ENCODE measurements at places on chromosomes 7 and 10.

DNA sequence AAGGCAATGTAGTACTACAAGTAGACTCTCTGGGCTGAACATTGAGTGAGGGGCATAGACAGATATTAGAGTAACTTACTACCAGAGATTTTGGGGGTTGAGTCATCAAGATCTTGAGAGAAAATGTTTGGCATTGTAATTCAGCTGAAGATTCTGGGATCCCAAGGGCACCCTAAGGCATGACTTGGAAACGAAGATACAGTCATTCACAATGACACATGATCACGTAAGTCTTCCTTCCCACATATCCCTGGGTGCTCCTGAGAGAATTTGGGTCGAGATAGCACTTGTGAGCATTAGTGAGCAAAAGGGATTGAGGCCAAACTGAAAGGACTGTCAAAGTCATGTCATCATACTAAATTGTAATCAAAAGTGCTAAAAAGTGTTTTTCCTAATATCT is 192.5 kb upstream of the PCLO start:
- DNase-seq: no peak

- DNase-seq: no peak
These were observed 64.3 kb downstream of the AP3M1 start for GRCh38 chr10:74086317-74086716.

DNA sequence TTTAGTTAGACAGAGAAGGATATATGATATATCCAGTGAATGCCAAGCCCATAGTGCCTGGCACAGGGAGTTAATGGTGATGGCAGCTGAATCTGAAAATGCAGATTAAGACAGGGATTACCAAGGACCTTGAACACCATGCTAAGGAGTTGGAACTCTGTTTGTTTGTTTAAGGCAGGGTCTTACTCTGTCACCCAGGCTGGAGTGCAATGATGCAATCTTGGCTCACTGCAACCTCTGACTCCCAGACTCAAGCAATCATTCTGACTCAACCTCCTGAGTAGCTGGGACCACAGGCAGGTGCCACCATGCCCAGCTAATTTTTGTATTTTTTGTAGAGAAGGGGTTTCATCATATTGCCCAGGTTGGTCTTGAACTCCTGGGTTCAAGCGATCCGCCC is 1.6 kb downstream of the AKR1D1 start:
- DNase-seq: no peak

- no peak for DNase-seq
These were observed 631.9 kb upstream of the FOXK1 start for GRCh38 chr7:4050126-4050660.

DNA sequence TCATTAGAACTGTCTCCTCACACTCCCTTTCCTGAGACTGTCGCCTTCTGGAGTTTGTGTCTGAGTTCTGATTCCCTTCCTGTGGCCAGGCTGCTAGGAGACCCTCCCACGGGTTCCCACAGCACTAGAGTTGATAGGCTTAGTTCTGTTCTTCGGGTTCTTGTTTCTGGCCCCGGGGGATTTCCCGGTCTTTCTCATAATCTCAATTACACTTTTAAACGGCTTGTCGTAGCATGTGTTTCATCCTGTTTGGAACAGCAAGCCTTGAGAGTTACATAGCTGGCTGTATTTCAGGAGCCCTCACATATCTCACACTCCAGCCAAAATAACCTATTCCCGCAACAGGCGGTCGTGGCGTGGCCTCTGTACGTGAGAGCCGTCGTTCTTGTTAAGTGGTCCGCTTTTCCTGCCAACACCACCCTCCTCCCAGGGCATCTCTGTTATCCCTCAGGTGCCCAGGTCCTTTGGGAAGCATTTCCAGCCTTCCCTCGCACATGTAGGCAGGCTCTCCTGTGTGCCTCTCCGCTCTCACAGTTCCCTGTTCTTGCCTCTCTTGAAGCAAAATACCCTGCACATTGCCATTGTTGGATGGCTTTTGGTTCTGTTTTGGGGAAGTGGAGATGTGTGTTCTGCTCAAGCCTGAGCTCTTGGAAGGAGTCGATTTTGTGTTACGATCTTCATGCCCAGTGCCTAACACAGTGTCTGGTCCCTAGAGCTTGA is 46.0 kb downstream of the CDC123 start:
- DNase-seq: peak; percentile 68

DNA sequence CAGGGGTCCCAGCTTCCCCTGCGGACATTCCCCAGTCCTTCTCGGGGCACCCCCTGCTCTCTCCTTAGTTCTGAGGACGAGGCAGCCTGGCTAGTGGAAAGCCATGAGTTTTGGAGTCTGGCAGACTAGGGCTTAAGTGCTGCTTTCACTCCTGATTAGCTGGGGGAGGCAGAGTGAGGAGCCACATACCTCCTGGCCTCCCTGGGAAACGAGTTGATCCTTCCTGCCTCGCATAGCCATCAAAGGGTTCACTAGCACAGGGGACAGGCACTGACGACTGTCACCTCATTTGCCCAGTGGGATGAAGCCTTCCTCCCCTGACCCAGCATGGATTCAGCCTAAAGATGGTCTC is 402.5 kb downstream of the RPS24 start:
- no peak for DNase-seq

DNA sequence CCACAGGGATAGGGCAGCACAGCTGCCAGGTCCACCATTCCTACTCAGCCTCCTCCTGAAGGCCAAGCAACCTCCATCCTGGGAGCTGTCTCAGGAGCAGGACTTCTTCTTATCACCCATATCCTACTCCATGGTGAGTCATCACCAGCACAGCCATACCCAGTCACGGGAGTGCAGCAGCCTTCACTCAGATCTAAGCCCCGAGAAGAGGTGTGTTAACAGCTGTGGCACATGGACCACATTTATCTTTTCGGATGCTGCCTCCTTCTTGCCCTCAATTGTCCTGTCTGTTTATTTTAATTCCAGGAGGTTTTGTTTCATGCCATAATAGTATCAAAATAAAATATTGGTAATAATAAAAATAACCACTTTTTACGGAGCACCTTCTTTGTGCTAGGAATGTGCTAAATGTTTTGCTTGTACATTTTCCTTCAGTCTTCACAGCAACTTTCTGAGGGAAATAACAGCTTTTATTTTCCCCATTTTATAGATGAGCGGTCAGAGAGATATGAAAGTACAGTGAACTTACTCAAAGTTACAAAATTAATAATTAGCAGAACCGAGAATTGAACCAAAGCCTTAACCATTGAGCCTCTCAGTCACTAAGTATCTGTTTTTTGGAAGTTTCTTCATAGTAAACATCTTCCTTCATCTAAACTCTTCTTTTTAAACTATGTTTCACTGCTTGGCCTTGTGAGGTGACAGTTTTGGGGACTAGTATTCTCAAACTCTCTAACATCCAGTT is 2.5 kb upstream of the KEL start:
- DNase-seq: no peak

GRCh38 chr10:13347500-13348156 is 465 bp downstream of the SEPHS1 start:
- peak; percentile 93 for DNase-seq

DNA sequence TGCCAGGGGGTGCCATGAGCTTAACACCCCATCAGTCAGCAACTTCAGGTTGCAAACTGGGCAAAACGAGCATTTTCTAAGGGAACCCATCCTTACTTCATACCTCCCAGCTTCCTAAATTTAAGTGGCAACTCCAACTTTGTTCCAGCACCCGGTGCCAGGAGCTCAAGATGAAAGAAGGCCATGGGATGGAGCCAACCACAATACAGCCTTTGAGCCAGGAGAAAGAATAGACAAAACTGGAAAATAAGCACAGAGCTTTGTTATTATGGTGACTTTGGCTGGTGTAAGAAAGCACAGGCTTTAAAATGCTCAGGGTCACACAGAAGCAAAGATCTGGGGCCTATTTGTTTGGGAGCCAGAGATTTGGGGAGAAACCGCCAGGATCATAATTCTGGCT is 388.7 kb upstream of the MGMT start:
- DNase-seq: no peak

DNA sequence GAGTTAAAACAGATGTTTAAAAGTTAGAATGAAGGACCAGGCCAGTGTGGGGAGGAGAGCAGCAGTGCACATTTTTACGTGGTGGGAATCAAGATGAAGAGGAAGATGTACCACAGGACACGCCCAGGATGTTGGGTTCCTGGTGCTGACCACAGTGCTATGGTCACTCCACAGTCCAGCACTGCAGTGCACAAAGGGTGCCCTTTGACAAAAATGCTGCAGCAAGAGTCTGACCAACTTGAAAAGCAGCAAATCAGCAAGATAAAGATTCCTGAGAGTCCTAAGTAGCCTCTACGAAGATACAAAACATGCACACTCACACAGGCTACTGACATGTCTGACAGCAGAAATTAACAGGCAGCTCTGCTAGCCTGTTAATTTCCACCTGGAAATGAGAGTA is 107.1 kb downstream of the PIP4K2A start:
- no peak for DNase-seq

GRCh38 chr7:31466036-31466435 is 47.9 kb upstream of the ITPRID1 start:
- DNase-seq: no peak

- no peak for DNase-seq
These were observed 6.4 kb upstream of the PRKCQ start for GRCh38 chr10:6586501-6586900.

DNA sequence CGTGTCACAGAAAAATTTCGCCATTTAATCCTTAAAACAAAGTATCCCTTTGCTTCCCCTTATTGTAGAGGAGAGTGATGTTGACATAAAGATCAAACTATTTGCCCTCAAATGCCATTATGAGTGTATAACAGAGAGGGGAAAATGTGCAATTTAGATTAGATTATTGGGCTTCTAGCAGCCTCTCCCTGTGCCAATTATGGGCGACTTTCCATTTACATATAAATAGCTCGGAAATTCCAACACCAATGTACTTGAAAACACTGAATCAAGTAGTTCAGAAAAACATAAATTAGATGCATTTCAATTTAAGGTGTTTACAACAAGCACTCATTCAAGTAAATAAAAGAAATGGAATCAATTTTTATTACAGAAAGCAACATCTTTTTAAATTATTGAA is 64.6 kb upstream of the LRRN3 start:
- no peak for DNase-seq

- DNase-seq: no peak
These were observed 708.7 kb downstream of the SUGCT start for GRCh38 chr7:40843338-40843985.

- DNase-seq: no peak
These were observed 216.6 kb downstream of the WDR37 start for GRCh38 chr10:1272777-1273161.

DNA sequence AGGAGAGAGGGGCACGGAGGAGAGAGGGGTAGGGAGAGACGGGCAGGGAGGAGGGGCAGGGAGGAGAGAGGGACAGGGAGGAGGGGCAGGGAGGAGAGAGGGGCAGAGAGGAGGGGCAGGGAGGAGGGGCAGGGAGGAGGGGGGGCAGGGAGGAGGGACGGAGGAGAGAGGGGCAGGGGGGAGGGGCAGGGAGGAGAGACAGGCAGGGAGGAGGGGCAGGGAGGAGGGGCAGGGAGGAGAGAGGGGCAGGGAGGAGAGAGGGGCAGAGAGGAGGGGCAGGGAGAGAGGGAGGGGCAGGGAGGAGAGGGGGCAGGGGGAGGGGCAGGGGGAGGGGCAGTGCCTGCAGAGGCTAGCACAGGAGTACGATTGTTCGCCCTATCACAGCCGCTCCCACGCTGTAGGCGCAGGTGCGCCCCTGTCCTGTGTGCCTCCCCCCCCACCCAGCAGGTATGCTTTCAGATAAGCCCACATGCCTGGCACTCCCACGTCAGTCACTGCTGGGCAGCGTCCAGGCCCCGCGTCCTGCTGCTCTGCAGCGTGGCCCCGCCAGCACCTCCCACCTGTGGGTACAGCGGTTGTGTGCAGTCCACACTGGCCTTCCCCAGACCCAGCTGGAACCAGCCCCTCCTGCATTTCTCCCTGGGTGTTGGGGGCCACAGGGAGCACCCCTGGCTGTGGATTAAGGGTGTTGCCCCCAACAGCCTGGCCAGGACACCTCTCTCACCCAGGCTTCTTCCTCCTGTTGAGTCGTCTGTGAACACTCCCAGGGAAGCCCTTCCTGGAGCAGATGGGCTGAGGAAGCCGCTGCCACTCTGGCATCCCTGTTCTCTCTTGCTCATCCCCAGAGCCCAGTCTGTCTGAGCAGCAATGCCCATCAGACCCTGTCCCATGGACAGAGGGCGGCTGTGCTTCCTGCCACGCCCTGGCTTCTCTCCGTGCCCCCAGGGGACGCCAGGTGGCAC is 10.8 kb downstream of the NKX6-2 start:
- no peak for DNase-seq

- DNase-seq: no peak
These were observed 325.9 kb downstream of the GFRA1 start for GRCh38 chr10:115947104-115947503.

- DNase-seq: no peak
These were observed 49.7 kb downstream of the CPEB3 start for GRCh38 chr10:92241158-92241500.

- DNase-seq: no peak
These were observed 6.0 kb downstream of the TAS2R40 start for GRCh38 chr7:143227806-143228205.

- DNase-seq: no peak
These were observed 70.5 kb upstream of the DNAJB6 start for GRCh38 chr7:157266272-157266671.

DNA sequence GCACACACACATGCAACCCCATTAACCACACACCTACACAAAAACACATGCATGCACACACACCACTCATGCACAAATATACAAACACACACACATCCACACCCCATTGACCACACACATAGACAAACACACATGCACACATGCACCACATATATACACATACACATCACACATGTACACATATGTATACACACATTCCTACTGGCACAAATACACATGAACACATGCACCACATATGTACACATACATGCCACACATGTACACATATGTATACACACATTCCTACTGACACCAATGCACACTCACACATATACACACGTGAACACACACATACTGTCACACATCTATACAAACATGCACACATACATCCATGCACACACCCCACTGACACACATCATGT is 212.5 kb upstream of the PPP2R2D start:
- DNase-seq: no peak

- no peak for DNase-seq
These were observed 316.6 kb downstream of the GFRA1 start for GRCh38 chr10:115956225-115957011.
